ENCODE measurements at places on chromosomes 7 and 10. TPM values are rescaled to one million over a fixed set of nuclear protein-coding genes. Genes with fewer than 3 reads are reported as not detected.

IRF5 gene
- 3.7 TPM for total RNA-seq

DNA sequence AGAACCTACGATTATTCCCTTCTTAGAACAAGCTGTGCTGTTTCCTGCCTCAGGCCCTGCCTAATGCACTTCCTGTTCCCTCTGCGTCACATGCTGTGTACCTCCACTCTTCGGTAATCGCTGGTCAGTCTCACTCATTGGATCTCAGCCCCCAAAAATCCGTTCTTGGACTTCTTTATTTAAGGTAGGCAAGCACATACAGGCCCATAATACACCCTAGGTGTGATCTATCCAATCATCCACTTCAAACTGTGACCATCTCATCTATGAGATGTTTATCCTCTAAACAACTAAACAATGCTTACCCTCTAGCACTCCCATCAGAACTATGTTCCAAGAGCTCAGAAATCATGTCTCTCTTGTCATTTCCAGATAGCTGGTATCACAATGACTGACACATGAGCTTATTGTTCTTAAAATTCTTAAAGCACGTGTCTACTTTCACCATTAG, 83.9 kb downstream of the CADPS2 start:
- peak; percentile 47 for DNase-seq

NXPH1 gene
- total RNA-seq: 5.2 TPM

GRCh38 chr7:22499044-22499443, 944 bp downstream of the STEAP1B start:
- DNase-seq: no peak

DNA sequence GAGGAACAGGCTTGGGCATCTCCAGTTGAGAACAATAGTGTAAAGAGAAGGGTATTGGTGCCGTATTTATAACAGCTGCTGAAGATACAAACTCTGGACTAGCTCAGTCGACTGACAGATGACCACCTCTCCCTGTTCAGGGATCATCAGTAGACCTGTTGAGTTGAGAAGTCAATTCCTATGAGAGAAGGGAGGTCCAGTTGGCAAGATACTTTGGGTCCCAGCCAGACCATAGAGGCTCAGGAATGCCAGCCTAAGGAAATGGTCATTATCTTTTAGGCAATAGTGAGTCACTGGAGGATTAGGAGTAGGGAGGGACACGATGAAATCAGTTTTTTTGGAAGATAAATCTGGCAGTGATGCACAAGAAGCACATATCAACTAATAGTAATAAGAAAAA, 202.9 kb downstream of the TRIL start:
- no peak for DNase-seq

CEP41 gene
- 11.5 TPM for total RNA-seq

CYP2E1 gene
- total RNA-seq: 2.2 TPM

GRCh38 chr10:123994417-123995081, 98.8 kb downstream of the CHST15 start:
- peak; percentile 90 for DNase-seq

- DNase-seq: no peak
These were observed 533.2 kb downstream of the PARD3 start for GRCh38 chr10:34281661-34282582.

NPY gene
- 3.1 TPM for total RNA-seq

- DNase-seq: no peak
These were observed 127.0 kb upstream of the FZD1 start for GRCh38 chr7:91137153-91137787.

NPFFR1 gene
- 0.08 TPM for total RNA-seq

DNA sequence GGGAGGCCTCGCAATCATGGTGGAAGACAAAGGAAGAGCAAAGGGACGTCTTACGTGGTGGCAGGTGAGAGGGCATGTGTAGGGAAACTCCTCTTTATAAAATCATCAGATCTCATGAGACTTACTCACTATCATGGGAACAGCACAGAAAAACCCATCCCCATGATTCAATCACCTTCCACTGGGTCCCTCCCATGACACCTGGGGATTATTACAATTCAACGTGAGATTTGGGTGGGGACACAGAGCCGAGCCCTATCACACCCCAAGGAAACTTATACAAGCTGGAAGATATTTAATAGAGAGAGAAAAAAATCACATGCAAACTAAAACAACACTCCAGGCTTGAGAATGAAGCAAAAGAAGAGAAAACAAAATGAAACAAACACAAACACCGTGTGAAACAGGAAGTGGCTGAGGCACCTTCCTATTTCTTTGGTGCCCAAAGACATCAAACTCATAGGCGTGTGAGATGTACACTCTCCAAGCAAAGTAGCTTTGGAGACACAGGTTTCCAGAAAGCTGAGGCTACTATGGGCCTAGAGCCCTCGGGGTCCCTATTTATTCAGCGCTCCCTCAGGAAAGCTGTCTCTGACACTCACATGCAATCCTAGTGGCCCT, 97.2 kb downstream of the PRKCQ start:
- no peak for DNase-seq

SDK1 gene
- total RNA-seq: 5.1 TPM

DNA sequence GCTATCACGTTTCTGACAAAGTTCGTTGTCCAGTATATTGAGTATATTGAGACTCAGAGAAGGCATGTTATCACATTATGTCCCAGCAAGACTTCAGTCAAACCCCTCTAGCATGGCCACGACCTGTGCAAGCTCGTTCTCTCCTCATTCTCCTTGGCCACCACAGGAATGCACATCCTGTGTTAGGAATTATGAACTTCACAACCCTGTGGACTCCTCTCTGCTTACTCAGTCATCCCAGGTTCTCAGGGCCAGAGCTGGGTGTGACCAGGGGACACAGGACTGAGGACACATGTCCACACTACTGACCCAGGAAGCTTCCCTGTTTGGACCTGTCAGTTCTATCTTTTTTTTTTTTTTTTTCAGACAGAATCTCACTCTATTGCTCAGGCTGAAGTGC, 4.4 kb downstream of the SH2D4B start:
- no peak for DNase-seq

- no peak for DNase-seq
These were observed 59.5 kb downstream of the TMEM130 start for GRCh38 chr7:98810153-98810802.

KIFBP gene
- 36.4 TPM for total RNA-seq

DNA sequence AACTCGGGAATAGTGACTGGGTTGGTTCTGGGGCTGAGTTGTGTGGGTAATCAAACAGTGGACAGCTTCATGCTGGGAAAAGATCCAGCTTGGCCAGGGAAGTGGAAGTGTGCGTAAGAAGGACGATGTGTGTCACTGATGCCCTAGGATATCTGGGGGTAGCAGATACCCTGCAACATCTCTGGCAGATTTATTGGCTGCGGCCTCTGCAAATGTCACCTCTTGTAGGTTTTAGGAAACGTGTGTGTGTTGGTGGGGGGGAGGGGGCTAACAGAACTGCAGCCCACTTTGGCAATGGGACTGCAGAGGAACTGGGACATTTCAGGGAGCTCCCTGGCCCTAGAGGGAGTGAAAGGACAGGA, 965 bp upstream of the AGAP3 start:
- no peak for DNase-seq
